Right ventricle myocardium superior (tissue), 1 donor: ENCODE measurements at places on chromosomes 5 and 9. TPM values are rescaled to one million over a fixed set of nuclear protein-coding genes. Genes with fewer than 3 reads are reported as not detected.

Gene ACOT12
- not detected for total RNA-seq

Gene PCDHGA1
- 2.7 TPM for total RNA-seq

Gene CWC27
- total RNA-seq: 22.4 TPM

Gene SAPCD2
- 0.22 TPM for total RNA-seq

Gene GPR151
- not detected for total RNA-seq

Gene MSX2
- total RNA-seq: 1.2 TPM

Gene PHYHD1
- 28.7 TPM for total RNA-seq

Gene SPATA31A7
- total RNA-seq: not detected

Gene MEGF10
- 0.78 TPM for total RNA-seq

Gene SPAG8
- 1.8 TPM for total RNA-seq

Gene GDNF
- not detected for total RNA-seq

Gene C6
- total RNA-seq: 90.3 TPM

Gene ESM1
- not detected for total RNA-seq

Gene SLC27A6
- 82.3 TPM for total RNA-seq

Gene FUT7
- total RNA-seq: not detected

Gene PTPRD
- total RNA-seq: 7.8 TPM

Gene KLHL3
- 22.3 TPM for total RNA-seq

Gene C5orf58
- 0.65 TPM for total RNA-seq

Gene CACFD1
- 12.9 TPM for total RNA-seq

Gene SPINK5
- 0.35 TPM for total RNA-seq

Gene ENHO
- 0.48 TPM for total RNA-seq

Gene HRCT1
- total RNA-seq: 7.4 TPM

Gene GRIA1
- total RNA-seq: 0.05 TPM

Gene KIAA1958
- total RNA-seq: 3.9 TPM

Gene PCDHB15
- 3.9 TPM for total RNA-seq

Gene POU5F2
- total RNA-seq: 0.24 TPM

Gene EXOSC2
- 10.9 TPM for total RNA-seq

Gene MARCHF6
- total RNA-seq: 170 TPM

Gene PROB1
- 50.3 TPM for total RNA-seq

Gene GRIN3A
- total RNA-seq: 0.81 TPM

Gene SLC34A3
- total RNA-seq: not detected

Gene TGFBI
- total RNA-seq: 49.9 TPM

Gene ZNF608
- total RNA-seq: 8.6 TPM

Gene ATP10B
- not detected for total RNA-seq

Gene GLRA1
- total RNA-seq: not detected

Gene PCDHGB7
- total RNA-seq: 9.8 TPM

Gene TICAM2
- total RNA-seq: 2.7 TPM

Gene BAAT
- 0.08 TPM for total RNA-seq

Gene PLAC8L1
- total RNA-seq: not detected

Gene SLC6A3
- not detected for total RNA-seq
